ENCODE measurements at places on chromosomes 1 and 21. TPM values are rescaled to one million over a fixed set of nuclear protein-coding genes. Genes with fewer than 3 reads are reported as not detected.

DNA sequence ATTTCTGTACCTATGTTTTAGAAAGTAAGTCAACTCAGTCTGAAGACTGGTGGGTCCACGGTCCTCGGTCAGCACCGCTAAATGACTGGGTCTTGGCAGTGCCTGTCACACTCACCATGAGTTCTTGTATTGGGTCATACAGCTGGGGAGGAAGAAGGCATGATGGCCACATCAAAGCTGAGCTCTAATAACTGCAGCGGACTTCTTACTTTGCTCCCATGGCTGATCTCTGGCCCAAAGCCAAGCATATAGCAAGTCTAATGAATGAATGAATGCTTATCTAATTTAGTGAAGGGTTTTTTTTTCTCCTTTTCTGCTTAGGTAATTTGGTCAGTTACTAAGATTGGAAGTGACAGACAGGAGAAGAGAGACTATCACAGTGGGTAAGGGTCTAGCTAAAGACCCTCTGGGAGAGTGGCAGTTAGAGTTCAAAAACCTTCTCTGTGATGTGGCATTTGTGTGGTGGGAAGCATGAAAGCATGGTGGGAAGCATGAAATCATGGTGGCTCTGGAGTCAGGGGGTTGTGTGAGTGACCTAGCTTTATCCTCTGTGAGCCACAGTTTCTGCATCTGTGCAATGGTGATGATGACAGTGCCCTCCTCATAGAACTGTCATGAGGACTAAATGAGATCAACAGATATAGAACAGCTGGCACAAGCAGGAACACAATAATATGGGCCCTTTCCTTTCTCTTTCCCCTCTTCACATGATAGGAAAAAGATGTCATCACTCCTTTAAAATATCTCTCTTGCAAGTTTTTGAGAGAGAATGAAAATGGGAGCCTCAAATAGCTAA lies 78.9 kb upstream of the JAK1 start:
- no peak for DNase-seq

GRCh38 chr1:246214708-246215509 lies 292.2 kb downstream of the SMYD3 start:
- DNase-seq: no peak

GRCh38 chr1:106727171-106727570 lies 329.3 kb upstream of the PRMT6 start:
- DNase-seq: no peak

DNA sequence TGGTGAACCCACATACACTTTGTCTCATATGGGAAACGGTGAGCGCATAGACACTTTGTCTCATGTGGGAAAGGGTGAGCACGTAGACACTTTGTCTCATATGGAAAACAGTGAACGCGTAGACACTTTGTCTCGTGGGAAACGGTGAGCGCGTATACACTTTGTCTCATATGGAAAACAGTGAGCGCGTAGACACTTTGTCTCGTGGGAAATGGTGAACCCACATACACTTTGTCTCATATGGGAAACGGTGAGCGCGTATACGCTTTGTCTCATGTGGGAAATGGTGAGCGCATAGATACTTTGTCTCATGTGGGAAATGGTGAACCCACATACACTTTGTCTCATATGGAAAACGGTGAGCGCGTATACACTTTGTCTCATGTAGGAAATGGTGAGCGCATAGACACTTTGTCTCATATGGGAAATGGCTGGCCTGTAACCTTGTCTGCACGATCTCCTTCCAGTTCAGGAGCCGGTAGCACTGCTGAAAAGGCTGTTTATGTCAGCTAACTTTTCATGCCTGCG lies 50.7 kb upstream of the TRAPPC10 start:
- no peak for DNase-seq

SGIP1 gene
- total RNA-seq: 2.9 TPM

CHRM3 gene
- 0.30 TPM for total RNA-seq

COL24A1 gene
- 0.82 TPM for total RNA-seq

HTR6 gene
- not detected for total RNA-seq

CTXND2 gene
- not detected for total RNA-seq

All from left ventricle myocardium superior (tissue), 1 donor.